ENCODE measurements at places on chromosomes 12 and 14.

DNA sequence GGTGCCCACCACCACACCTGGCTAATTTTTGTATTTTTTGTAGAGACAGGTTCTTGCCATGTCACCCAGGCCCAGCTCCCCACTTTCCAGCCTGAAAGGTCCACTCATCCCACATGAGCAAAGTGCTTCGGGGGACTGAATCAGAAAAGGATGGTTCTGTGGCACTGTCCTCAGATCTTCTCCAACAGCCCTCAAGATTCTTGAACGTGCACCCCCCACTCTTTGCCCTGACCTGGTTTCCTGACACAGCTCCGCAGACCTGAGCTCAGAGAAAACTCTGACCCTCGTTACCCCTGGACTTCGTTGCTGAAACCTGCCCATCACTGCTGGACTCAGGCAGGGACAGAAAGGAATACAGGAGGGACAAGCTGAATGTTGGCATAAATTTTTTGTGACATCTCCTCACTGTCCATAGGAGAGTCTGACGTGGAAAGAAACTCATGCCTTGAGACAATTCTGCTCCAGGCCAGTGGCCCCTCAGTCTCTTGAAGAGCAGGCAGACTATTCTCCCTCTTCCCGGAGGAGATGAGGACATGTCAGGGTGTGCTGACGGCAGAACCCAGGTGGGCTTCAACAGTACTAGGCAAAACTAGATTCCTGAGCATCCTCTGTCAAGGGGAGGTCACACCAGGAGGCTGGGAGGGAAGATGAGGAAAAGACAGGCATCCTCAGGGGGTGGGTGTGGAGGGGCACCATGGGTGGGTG is 149.3 kb downstream of the DPF3 start:
- no peak for DNase-seq

GRCh38 chr12:81758421-81759189 is 545 bp downstream of the PPFIA2 start:
- peak; percentile 16 for DNase-seq

- no peak for DNase-seq
Observed at GRCh38 chr12:13981990-13982389, 588 bp upstream of the GRIN2B start.

GRCh38 chr12:107042801-107043200 is 50.5 kb downstream of the CRY1 start:
- no peak for DNase-seq

DNA sequence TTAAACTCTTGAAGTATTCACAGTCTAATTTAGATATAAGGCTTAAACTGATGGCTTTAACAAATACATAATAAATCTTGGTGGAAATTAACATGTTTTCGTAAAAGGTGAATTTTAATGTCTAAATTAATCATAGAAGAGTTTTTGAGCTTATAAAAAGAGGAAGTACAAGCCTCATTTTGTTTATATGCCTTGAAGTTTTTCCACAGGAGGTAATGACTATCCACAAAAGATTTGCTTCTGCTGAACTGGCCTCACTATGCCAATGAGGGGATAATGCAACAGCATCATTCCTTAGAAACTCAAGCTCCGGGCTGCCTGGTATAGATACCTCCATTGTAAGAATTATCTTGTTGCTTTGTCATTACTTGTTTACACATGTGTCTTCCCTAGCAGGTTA is 175.6 kb downstream of the DUSP6 start:
- no peak for DNase-seq

- DNase-seq, result peak; percentile 52
Observed at GRCh38 chr12:3491938-3492792, 1.2 kb downstream of the PRMT8 start.

DNA sequence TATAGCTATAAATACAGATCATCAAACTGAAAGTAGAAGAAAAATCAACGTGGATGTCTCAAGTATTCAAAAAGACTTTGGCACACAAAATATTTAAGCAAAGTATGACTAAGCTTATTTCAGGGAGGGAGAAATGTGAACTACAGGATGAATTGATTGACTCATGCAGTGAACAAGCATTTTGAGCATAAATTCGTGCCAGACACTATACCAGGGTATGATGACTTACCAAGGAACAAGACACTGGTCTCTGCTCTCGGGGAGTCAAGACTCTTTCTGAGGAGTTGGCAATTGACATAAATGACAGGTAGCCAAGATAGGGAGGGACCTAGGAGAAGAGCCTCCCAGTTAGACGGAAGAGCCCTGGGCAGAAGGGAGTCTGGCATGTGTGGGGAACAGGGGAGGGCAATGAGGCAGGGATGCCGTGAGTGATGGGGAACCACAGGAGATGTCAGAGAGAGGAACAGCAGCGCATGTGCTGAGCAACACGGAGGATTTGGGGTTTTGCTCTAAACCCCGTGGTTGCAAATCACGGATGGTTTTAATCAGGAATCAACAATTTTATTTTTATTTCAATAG is 115.2 kb downstream of the TMEM132D start:
- DNase-seq, result no peak

GRCh38 chr12:5078423-5078822 is 34.7 kb downstream of the KCNA5 start:
- no peak for DNase-seq

GRCh38 chr12:49292729-49293055 is 2.3 kb upstream of the PRPH start:
- no peak for DNase-seq

GRCh38 chr12:41103614-41104013 is 84.5 kb upstream of the PDZRN4 start:
- no peak for DNase-seq

DNA sequence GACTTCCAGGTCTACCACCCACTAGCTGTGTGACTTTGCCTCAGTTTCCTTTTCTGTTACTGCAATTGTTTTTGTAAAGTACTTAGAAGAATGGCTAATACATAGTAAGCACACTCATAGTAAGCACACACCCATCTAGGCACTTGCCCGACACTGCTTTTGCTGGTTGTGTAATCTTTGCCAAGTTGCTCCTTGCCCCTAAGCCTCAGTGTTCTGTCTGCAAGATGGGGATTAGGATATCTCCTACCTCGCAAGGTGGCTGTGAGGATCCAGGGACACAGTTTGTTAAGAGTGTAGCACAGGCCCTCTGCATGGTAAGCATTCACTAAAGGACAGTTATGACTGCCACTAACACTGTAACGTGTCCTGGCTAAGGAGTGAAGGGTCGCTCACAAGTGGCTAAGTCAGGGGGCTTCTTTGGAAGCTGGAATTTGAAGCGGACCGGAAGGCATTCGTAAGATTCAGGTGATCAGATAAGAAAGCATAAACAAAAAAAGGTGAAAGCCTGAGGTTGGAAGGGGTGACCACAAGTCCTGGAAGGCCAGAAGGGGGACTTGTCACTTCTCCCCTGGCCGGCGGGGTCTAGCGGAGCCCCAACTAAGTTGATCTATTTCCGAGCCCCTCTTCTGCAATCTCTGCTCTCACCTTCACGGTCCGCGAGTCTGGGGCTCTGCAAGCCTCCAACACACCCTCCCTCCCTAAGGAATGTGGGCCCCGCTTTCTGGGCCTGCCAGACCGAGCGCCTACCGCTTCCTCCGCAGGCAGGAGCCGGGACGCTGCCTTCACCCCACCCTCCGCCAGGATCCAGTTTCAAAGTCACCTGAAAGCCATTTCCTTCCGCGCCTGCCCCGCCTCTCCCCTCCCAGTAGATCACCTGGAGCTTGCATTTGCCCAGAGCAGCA is 1.5 kb upstream of the PLEKHG3 start:
- DNase-seq, result no peak

DNA sequence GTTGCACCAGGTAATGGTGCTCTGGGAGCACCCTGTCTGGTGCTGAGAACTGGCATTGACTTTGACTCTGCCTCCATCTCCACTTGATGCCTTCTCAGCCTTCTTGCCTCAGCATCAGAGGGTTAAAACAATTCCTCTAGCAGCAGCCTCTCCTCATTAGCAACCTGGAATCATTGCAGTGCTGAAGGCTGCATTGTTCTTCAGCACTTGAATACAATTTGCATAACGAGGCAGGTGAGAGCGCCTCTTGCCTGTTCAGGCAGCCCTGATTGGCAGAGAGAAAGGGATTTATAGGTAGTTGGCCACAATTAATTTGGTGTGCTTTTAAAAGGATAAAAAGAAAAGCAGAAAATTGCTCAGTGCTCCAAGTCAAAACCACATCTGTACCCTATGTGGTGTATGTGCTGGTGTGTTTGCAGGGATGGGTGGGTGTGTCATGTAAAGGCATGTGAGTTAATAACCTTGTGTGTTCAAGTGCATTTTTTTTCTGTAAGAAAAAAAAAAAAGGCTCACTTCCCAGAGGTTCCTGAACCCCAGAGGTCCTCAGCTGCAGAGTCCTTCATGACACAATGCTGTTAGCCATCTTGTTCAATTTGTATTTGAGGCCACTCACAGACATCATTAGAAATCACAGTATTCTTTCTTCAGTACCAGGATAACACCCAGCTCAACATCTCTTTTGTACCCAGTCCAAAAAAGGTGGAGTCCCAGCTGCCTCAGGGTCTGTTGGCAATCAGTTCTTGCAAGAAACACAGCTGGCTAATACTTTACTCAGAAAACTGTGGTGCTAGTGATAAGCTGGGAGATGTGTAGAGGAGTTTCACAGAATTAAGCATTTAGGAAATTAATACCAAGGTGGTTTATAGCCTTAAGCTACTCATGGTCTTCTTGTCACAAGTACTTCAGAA is 385.6 kb downstream of the GRIN2B start:
- no peak for DNase-seq
